Transverse colon (tissue), 4 donors: ENCODE measurements at places on chromosomes 5 and 9.

DNA sequence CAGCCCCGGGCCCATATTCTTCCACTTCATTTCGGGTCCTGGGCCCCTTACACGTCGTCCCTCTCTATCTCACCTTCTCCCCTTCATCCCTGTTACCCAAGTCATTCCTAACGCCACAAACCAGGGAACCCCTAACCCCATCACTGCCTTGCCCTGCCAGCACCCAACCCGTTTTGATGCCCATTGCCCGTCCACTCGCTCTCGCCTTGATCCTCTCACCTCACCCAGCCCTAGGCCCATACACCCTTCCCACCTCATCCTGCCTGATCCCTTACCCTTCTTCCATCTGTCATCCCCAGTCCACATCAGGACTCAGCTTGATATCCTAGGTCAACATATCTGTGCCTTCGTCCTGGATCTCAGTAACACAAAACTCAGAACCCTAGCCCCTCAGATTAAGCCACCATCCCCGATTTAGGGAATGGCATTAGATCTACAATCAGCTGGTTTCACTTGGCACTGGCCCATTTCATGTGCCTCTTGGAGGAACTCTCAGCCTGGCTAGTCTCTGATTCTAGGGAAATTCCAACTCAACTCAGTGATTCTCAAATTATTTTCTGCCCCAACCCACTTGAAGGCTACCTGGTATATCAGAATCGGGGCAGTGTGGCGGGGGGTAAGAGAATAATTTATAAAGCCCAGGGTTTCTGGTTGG, 489 bp downstream of the CHMP5 start:
- DNase-seq: peak; percentile 20

DNA sequence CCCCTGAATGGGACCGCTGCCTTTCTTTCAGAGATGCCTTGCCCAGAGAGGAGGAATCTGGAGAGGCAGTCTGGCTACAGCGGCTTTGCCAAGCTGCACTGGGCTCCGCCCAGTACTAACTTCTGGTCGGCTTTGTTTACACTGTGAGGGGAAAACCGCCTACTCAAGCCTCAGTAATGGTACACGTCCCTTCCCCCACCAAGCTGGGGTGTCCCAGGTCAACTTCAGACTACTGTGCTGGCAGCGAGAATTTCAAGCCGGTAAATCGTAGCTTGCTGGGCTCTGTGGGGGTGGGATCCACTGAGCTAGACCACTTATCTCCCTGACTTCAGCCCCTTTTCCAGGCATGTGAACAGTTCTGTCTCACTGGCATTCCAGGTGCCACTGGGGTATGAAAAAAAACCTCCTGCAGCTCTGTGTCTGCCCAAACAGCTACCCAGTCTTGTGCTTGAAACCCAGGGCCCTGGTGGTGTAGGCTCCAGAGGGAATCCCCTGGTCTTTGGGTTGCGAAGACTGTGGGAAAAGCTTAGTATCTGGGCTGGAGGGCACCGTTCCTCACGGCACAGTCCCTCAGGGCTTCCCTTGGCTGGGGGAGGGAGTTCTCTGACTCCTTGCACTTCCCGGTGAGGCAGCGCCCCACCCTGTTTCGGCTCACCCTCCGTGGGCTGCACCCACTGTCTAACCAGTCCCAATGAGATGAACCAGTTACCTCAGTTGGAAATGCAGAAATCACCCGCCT, 171.2 kb downstream of the CWC27 start:
- peak; percentile 16 for DNase-seq

- DNase-seq: no peak
Observed at GRCh38 chr9:5553211-5553610, 42.9 kb downstream of the PDCD1LG2 start.

- no peak for DNase-seq
Observed at GRCh38 chr9:133493428-133493827, 14.5 kb upstream of the SLC2A6 start.

DNA sequence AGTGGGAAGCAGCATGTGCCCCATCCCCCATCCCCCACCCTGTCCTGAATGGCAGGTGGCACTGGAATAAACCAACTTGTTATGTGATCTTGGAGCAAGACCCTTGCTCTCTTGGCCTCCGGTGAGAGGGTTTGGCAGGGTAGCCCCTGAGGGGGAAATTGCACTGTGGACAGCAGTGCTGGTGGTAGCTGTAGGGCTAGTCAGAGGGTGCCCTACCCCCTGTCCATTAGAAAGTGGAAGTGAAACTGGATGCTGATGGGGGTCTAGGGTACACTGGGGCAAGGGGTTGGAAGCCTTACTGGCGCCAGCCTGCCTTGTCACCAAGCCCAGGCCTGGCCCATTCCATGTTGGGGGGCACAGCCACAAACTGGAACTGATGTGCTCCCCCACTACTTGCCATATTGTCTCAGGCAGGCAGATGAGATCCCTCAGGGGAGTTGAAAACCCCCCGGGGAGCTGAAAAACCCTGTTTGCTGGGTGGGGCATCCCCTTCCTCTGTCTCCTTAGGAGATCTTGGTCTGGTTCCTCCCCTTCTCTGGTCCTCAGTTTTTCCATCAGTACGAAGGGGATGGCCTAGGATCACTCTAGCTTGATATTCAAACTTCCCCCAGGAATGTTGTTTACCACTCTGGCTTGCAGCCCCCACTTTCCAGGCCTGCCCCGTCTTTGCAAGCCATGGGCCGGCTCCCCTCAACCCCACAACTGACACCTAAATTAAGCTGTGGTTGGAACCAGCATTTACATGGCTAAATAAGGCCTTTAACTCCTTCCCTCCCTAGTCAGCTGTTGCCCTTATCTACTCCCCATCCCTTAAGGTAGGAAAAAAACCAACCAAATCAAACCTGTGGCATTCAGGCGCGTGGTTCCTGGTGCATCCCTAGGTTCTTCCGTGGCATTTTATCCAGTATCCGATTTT, 14.4 kb upstream of the SYNPO start:
- no peak for DNase-seq

GRCh38 chr9:95406121-95406520, 88.6 kb upstream of the FANCC start:
- DNase-seq: no peak
